ENCODE measurements at places on chromosomes 4 and X.

GRCh38 chrX:30228526-30228925 is 1.9 kb upstream of the MAGEB3 start:
- DNase-seq, result no peak

DNA sequence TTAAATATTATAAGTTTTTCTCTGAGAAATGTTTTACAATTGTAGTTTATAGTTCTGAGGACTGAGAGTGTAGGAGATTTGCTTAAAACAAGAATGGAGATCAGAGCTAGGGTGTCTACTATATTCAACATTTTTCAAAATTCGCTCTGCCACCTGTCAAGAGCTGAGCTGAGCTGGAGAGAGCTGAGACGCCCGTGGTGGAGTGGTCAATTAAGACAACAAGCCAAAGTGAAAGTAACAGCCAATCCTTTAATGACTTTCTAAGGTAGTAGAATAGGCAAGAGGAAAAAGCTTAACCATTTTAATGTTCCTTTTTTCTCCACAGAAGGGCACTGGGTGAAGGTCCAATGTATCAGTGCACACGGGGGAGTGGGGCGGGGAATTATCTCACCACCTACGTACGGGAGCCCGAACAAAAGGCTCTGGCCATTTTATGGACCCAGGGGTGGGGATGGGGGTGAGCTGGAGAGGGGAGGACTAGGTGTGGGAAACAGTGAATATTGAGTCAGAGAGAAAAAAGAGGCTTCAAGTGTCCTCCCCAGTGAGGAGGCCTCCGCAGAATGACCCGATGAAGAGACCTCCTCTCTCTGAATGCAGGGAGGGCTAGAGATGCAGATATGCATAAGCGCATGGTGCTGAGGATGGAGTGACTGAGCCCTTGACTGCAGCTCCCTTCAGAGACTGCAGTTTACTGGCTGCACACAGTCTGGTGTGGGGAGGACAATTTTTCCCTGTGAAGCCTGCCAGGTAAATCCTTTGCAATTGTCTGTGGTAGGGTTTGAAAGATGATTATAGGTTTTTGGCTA is 60.8 kb downstream of the SPCS3 start:
- DNase-seq, result no peak

- DNase-seq, result no peak
Observed at GRCh38 chr4:123589301-123589700, 192.7 kb downstream of the SPRY1 start.

- no peak for DNase-seq
Observed at GRCh38 chr4:162804351-162804924, 362.3 kb downstream of the NAF1 start.

- DNase-seq, result no peak
Observed at GRCh38 chrX:12330841-12331240, 192.6 kb downstream of the FRMPD4 start.

DNA sequence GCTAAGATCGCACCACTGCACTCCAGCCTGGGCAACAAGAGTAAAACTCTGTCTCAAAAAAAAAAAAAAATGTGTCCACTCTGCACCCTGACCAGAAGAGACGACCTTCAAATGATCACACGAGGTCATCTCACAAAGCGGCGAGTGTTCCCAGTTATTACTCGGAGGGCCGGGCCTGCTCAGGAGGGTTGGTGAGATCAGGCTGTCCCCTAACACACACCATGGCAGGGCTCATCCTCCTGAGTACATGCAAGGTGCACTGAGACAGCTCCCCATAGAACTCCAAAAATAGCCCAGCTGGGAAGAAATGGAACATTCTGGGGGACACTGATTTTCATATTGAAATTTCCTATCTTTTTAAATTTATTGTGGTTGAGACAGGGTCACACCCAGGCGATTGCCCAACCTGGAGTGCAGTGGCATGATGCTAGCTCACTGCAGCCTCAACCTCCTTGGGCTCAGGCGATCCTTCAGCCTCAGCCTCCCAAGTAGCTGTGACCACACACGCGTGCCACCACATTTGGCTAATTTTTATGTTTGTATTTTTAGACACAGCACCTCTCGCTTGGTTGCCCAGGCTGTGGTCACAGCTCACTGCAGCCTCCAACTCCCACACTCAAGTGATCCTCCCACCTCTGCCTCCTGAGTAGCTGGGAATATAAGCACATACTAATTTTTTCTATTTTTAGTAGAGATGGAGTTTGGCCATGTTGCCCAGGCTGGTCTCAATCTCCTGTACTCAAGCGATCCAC is 51.5 kb downstream of the DHRSX start:
- no peak for DNase-seq

- DNase-seq, result no peak
Observed at GRCh38 chr4:185280608-185281007, 71.2 kb downstream of the SNX25 start.

DNA sequence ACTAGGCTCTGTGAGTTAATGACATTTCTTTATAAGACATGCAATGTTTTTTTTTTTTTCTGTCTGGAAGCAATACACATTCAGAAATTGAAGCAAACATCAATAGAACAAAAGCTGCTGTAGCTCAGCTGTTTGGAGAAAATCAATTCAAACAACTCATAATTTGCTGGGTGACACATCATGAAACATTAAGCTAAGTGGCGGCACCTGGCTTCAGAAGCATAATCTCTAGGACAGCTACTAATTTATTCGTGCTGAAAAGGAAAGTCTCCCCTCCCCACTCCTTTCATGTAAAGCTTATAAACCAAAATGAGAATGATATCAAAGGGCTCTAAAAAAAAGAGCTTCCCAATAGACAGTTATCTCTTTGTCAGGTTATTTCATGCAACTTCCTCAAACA is 73.9 kb downstream of the LUZP4 start:
- no peak for DNase-seq

- DNase-seq, result no peak
Observed at GRCh38 chr4:54157606-54158005, 57.6 kb downstream of the GSX2 start.

DNA sequence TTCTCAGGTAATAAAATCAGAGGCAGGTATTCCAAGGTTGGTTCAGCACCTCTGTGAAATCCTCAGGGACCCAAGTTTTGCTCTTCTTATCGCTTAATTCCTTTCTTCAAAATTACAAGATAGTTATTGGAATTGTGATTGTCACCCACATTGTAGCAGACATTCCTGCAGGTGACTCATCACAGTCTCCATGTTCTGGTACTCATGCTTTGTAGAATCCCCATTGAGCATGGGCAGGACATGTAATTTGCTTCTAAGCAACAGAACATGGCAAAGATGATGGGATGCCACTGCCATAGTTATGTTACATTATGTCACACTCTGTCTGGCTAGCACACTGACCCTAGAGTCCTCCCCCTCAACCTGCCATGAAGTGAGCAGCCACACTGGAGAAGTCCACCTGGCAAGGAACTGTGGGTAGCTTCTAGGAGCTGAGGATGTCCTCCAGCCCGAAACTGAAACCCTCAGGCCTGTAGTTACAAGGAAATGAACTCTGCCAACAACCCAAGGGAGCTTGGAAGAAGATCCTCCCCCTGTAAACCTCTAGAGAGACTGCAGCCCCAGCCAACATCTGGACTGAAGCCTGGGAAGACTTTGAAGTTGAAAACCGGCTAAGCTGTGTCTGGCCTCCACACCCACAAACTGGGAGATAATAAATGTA is 58.3 kb upstream of the GUCY1A1 start:
- no peak for DNase-seq

- DNase-seq, result peak; percentile 81
Observed at GRCh38 chr4:185209031-185209851, at the start of gene SNX25. TSS of gene SNX25 (plus strand) at chr4:185209598. CDS start at chr4:185209827, 229 bp downstream.

GRCh38 chr4:126976850-126977632 is 655.7 kb upstream of the INTU start:
- no peak for DNase-seq

DNA sequence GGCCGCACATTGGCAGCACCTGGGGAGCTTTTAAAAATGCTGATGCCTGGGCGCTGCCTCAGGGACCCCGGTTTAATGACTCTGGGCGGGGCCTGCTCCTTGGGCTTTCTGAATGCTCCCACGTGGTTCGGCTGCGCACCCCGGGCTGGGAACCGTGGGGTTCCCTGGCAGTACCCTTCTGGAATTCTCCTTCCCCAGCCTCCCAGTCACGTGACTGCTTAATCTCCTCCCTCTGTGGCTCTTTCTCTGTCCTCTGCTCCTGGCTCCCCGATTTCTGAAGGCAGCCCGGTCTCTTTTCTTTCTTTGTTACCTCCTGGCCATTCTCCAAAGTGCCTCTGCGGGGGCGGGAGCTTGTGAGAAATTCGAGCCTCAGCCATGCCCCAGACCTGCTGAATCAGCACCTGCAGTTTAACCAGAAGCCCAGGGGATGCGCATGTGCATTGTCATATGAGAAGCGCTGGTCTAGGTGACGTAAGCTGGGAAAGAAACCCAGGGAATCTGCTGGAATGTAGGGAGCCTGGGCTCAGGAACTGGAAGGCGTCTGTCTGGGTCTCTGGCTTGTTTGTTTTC is 16.6 kb downstream of the CLCN4 start:
- peak; percentile 13 for DNase-seq

DNA sequence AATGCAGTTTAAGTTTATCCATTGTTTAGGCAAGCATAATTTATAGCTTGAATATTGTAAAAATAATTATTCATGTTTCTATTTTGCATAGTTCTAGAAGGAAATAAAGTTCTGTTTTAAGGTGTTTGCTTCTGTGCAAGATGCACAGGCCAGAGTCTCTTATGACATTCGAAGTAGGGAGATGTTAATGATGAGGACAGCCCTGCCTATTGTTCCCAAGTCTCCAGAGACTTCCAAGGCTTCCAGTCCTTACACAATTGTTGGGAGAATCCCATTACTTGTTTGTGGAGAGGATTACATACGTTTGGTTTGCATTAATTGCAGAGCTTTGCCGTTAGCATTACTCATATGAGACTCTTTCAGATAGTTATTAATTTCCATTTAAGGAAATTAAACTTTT is 96.2 kb upstream of the ANK2 start:
- DNase-seq, result no peak

DNA sequence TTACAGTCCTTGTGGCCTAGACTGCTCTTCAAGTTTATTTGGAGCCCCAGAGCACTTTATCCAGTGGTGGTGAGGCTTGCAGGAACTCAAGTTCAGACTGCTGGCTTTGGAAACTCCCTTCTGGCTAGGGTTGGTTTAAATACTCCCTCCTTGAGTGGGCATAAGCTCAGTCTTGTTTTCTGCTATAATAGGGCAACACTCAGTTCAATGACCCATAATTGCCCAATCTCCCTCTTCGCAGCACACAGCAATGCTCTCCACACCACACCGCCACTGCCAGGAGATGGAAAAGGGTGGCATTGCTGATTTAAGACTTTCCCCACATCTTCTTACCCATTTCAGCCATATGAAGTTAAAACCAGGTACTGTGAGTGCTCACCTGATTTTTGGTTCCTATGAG is 27.9 kb upstream of the USP38 start:
- DNase-seq, result no peak

- DNase-seq, result no peak
Observed at GRCh38 chr4:183229397-183229796, 90.7 kb downstream of the CLDN22 start.

DNA sequence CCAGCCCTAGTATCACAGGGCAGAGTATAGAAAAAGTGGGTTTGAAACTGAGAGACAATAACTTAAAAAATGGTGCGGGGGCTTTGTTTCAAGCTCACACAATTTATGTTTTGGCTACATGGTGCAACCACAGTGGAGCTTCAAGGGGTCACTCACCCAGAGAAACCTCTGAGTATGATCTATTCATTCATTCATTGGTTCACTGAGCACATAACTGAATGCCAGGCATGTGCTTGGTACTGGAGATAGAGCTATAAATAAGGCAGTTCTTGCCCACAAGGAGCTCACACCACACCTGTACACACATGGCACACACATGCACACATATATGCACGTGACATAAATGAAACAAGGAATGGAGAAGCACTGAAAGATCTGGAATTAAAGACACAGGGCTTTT is 171.4 kb downstream of the NHS start:
- DNase-seq, result no peak

- DNase-seq, result no peak
Observed at GRCh38 chr4:55124322-55125076, 896 bp downstream of the KDR start.

DNA sequence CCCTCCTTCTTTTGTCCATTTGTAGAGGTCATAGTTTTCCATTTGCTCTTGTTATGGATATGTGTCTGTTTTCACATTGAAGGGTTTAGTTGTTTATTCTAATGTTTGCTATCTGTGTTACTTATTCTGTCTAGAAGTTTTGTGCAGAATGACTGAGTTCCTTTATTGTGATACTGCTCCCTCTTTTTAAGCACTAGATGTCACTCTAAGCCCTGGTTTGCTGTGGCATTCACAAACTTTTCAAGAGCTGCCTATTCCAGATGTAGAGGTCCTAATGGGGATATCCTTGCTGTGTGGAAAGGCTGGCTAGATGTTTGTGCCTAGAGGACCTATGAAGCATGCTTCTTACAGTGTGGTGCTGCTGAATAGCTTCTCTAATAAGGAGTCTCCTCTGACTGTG is 338.6 kb downstream of the SPIN4 start:
- DNase-seq, result no peak

GRCh38 chrX:30504309-30504708 is 73.3 kb downstream of the TASL start:
- peak; percentile 46 for DNase-seq

GRCh38 chr4:141643557-141643956 is 7.2 kb downstream of the IL15 start:
- DNase-seq, result no peak

- DNase-seq, result no peak
Observed at GRCh38 chr4:138428611-138429010, 186.5 kb upstream of the SLC7A11 start.

GRCh38 chr4:18020145-18020670 is 1.3 kb downstream of the LCORL start:
- DNase-seq, result no peak

GRCh38 chrX:97849951-97850350 is 966.2 kb downstream of the RPA4 start:
- no peak for DNase-seq

GRCh38 chr4:36823199-36823967 is 421.2 kb upstream of the NWD2 start:
- DNase-seq, result no peak

DNA sequence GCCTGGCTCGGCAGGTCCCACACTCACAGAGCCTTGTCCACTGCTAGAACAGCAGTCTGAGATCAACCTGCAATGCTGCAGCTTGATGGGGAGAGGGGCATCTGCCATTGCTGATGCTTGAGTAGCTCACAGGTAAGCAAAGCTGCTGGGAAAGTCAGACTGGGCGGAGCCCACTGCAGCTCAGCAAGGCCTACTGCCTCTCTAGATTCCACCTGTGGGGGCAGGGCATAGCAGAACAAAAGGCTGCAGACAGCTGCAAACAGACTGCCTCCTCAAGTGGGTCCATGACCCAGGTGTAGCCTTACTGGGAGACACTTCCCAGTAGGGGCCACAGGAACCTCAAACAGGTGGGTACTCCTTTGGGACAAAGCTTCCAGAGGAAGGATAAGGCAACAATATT is 110.6 kb upstream of the ADAMTS3 start:
- no peak for DNase-seq

DNA sequence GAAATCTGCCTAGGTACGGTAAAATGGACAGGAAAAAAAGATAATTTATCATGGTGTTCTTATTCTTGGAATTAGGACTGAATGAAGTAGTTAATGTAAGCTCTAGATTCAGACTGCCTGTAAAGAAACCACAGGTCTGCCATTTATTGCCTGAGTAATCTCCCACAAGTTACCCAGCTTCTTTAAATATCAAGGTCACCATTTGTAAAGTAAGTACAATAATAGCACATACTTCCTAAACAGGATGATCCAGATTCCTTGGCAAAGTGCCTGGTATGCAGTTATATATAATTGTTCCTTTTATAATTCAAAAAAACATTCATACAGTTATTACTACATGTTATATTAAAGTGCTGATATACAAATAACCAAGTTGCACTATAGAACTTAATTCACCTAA is 368.6 kb downstream of the HNRNPD start:
- no peak for DNase-seq

All from hippocampal formation (tissue), 2 donors.